AG04450 (cell line): ENCODE measurements at places on chromosomes 5 and 9. TPM values are rescaled to one million over a fixed set of nuclear protein-coding genes. Genes with fewer than 3 reads are reported as not detected.
A peak's percentile ranks its signal among the peaks of the same experiment; 100 is the strongest.

DNA sequence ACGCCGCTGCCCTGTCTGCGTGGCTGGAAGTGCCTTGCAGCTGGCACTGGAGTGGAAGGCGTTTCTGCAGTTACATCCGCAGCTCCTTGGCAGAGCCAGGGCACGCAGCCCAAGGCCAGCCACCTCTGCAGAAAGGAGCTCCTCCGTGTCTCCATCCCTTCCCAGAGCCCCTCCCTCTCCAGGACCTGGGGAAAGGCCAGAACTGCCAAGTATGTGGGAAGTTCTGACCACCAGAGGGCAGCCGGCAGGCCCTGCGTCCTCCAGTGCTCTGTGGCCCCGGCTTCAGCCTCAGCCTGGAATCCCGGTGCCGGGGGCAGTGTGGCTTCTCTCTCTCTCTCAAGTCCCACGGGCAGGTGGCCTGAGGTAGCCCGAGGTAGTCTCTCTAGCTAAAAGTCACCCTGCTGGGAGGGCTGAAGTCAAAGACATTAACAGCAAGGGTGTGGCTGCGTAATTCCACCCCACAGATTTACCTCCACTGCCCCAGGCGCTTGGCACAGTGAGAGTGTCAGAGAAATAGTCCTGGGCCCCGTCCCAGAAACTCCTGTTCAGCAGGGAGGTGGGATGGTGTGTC lies 101.7 kb upstream of the FCN2 start:
- no peak for DNase-seq

GRCh38 chr5:179060116-179061008 lies at the start of gene ZNF354C:
Gene ZNF354C (plus strand): TSS chr5:179060373. CDS start chr5:179062069, 1,696 bp downstream.
- DNase-seq = peak; percentile 74

- DNase-seq = no peak
Measured at GRCh38 chr5:126490167-126490940, 67.1 kb downstream of the GRAMD2B start.

GRCh38 chr5:16558984-16559629 lies 57.7 kb downstream of the RETREG1 start:
- DNase-seq = no peak

The HTR1A gene
- not detected in 2 replicates for polyA plus RNA-seq

DNA sequence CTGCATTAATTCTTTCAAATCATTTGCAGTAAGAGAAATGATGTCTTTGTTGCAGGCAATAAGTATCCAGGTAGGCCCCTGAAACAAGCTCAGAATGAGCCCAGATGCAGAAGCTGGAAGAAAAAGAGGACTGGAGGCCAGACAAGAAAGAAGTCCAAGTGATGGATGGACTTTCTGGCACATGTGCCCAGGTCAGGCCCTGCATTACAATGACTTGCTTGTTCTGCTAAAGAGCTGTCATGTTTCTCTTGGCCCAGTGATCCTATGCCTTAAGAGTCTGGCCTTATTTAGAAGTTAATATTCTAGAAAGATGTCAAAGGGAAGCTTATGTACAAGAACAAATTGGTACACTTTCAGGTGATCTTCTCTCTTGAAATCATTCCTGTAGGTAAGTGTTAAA lies 64.8 kb downstream of the DPYSL3 start:
- no peak for DNase-seq

DNA sequence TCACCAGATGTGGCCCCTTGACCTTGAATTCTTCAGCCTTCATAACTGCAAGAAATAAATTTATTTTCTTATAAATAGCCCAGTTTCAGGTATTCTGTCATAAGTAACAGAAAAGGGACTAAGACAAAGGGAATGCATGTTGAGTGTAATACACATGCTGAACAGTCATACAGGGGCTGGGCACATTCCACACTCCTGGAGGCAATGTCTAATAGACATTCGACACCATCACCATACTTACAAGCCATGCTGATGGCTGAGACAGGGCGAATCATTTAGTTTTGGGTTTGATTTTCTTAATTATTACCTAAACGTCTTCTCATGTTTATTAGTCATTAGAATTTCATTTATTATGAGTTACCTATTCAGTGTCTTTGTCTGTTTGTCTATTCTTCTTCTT lies 68.5 kb downstream of the TENT4A start:
- no peak for DNase-seq

DNA sequence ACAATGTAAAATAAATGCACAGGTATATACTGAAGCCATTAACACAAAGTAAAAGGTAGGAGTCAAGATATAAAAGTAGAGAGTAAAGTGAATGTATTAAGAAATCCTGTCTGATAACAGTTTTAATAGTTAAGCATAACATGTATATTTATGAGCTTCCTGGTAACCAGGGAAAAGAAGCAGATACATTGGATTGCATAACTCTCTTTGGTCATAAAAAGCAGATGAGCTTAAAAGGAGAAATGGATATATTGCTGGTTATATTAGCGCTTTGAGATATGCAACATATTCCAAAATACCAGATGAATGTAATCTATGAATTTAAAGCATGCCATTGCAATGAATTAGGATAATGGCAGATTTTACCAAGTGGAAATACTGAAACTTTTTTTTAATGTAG lies 6.2 kb upstream of the TNFSF8 start:
- DNase-seq = no peak

The ENHO gene
- polyA plus RNA-seq = 0.09 TPM in 1 of 2 replicates, not detected in the other

DNA sequence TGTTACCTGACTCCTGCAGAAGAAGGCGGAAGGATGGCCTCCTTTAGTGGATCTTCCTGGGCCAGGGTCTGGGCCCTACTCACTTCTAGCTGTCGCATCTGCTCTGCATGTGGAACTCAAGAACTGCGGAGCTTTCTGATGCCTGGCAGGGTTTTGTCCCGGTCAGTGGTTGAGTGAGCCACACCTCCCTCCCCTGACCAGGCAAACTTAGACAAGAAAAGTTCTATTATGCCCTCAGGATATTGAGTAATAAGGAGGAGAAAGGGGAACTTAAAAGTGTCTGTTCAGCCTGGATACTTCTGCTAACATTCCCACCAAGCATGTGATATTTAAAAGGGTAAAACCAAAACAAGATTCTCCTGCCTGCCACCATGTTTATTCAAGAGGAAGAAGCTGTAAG lies at the start of gene FYB1:
Gene FYB1 (minus strand): TSS at position 127 of the 400 bp plus-strand sequence. CDS start 16,603 bp downstream, outside the sequence.
- no peak for DNase-seq

The OTULINL gene
- 0.07 and 0.21 TPM in 2 replicates for polyA plus RNA-seq

GRCh38 chr5:168746893-168747640 lies 167.9 kb upstream of the PANK3 start:
- DNase-seq = no peak

- DNase-seq = no peak
Measured at GRCh38 chr9:95641586-95641985, 124.8 kb upstream of the PTCH1 start.

DNA sequence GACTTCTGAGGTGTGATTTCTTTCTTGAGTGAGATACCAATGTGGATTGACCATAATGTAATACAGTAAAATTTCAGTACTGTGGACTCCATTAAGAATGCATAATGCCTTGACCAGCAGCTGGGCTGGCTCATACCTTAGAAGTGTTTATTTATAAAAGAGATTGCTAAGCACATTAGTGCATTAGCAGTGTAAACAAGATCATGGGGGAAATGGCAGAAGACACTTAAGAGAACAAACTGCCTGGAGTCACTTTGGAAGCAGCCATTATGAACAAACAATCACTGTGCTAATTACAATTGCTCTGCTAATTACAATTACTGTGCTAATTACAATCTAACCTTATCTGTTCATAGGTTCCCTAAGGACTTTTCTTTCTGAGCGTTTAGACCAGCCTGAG lies 104.2 kb downstream of the TRIM32 start:
- DNase-seq = peak; percentile 11

GRCh38 chr5:176901260-176902101 lies 2.3 kb upstream of the HK3 start:
- DNase-seq = no peak

GRCh38 chr5:124806373-124807077 lies 60.1 kb upstream of the ZNF608 start:
- DNase-seq = peak; percentile 66

The AGXT2 gene
- polyA plus RNA-seq = not detected in 2 replicates

GRCh38 chr9:92278110-92278509 lies 15.4 kb downstream of the IARS1 start:
- no peak for DNase-seq

DNA sequence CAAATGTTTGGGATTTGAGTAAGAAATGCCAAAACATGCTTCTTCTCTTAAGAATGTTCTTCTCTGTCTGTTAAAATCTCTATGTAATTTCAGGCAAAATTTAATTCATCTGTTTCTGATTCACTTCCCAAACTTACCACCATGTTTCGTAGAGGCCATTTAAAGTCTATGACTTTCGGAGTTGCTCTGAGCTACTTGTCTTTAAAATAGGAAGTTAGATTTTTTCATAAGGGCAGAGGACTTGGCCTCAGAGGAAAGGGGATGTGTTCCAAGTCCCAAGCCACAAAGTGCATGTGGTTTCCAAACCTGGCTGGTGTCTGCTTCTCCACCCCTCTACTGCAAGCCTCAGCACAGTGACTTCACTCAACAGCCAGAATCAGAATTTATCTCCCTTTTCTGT lies 111.3 kb upstream of the ADRA1B start:
- no peak for DNase-seq

DNA sequence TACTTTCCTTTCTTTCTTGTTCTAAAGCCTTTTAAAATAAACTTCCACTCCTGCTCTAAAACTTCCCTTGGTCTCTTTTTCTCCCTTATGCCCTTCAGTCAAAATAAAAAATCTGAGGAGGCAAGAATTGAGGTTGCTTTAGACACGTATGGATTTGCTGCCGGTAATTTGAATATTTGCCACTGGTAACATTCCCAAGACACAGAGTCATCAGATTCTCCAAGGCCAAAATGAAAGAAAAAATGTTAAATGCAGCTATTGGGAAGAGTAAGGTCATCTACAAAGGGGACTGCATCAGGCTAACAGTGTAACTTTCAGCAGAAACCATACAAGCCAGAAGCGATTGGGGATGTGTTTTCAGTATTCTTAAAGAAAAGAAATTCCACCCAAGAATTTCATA lies 311.1 kb downstream of the CDH18 start:
- no peak for DNase-seq

DNA sequence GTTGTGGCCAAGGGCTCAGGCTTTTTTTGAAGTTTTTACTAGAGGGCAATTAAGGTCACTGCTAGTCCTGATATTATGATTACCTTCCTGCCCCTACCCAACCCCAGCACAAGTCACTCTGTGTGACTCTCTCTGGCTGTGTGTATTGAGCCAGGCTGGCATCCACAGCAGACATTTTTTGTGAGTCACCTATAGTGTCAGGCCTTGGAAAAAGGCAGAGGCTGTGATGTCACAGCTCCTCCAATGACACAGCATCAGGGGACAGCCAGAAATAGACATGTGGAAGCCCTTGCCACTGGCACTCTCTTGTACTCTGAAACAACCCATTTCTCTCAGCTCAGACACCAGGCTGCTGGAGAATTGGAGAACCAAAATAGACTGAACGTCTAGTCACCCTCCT lies 145.4 kb downstream of the NMUR2 start:
- DNase-seq = no peak

The TMEM252 gene
- polyA plus RNA-seq = not detected in 2 replicates

- DNase-seq = no peak
Measured at GRCh38 chr5:68739752-68740151, 354.1 kb upstream of the SLC30A5 start.

GRCh38 chr5:86880785-86881492 lies 263.2 kb downstream of the COX7C start:
- DNase-seq = peak; percentile 69

- DNase-seq = no peak
Measured at GRCh38 chr9:136514022-136514714, 31.3 kb upstream of the SEC16A start.

The ARSI gene
- 11.3 and 15.8 TPM in 2 replicates for polyA plus RNA-seq

The PCDHGB1 gene
- polyA plus RNA-seq = 3.2 TPM in 2 replicates

DNA sequence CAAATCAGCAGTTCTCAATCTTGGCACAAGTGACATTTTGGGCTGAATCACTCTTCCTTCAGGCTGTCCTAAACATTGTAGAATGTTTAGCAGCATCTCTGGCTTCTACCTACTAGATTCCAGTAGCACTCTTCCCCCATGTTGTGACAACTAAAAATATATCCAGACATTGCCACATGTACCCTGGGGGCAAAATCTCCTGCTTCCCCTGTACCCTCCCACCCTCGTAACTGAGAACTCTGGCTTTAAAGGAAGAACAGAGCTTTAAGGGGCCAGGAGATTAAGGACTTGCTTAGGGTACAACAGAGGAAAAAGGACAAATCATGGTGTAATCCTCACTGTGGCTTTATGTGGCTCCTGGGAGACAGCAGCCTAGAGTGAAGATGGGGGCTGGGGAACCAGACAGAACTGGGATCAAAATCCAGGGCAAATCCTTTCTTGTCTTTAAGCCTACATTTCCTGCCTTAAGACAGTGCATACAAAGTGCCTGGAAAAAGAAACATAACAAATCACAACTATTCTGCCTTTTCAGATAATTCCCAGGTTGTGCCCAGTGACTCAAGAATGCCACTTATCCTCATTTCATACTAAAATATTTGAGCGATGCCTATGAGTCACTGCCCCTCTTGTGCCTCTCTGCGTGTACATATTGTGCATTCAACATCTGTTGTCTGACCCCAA lies 109.3 kb downstream of the DAPK1 start:
- no peak for DNase-seq

DNA sequence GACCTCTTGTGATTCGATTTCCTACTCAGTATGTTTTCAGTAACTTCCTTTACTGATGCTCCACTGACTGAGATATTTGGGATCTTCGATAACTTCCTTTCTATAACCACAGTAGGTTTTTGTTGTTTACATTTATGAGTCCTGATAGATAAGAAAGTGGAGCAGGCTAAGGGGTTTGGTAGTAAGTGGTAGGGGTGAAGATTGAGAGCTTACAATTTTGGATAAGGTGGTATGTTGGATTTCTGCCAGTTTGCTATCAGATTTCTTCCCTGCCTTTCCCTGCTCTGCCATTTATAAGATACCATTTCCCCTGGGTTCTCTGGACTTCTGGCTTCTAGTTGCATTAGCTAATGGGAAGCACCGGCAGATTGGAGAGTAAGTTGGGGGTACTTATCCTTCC lies 7.9 kb upstream of the NDUFS4 start:
- no peak for DNase-seq
